ENCODE measurements at places on chromosomes 5 and 9.
A peak's percentile ranks its signal among the peaks of the same experiment; 100 is the strongest.

DNA sequence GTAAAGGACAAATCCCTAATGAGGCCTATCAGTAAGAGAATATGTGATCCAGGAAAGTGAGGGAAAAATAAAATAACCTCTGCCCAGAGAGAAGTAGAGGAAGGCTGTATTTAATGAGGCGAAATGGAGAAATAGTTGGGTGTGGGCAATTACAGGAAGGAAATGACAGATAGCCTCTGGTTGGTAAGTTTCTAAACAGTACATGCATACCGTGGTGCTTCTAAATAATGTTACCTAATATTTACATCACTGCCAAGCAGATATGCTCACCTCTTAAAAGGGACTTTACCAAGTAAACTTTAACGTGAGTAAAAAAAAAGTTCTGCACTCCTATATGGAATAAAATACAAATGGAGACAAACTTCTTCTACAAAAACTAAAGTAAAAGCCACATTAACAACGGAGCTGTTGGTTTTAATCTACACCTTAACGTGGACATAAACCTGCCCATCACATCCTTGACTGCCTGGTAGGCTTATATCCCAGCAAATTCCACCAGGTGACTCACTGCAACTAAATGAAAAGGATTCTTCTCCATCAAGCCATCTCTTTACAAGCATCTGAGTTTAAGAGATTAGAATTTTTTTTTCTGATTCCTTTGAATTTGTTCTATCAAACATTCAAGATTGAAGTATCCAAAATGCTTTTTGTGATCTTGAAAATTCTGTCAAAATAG lies 12.4 kb downstream of the NFIL3 start:
- no peak for DNase-seq

GRCh38 chr9:124767821-124768220 lies 3.3 kb downstream of the NR6A1 start:
- DNase-seq, result no peak

- DNase-seq, result peak; percentile 36
These were observed 293.9 kb downstream of the ZSWIM6 start for GRCh38 chr5:61625681-61626621.

DNA sequence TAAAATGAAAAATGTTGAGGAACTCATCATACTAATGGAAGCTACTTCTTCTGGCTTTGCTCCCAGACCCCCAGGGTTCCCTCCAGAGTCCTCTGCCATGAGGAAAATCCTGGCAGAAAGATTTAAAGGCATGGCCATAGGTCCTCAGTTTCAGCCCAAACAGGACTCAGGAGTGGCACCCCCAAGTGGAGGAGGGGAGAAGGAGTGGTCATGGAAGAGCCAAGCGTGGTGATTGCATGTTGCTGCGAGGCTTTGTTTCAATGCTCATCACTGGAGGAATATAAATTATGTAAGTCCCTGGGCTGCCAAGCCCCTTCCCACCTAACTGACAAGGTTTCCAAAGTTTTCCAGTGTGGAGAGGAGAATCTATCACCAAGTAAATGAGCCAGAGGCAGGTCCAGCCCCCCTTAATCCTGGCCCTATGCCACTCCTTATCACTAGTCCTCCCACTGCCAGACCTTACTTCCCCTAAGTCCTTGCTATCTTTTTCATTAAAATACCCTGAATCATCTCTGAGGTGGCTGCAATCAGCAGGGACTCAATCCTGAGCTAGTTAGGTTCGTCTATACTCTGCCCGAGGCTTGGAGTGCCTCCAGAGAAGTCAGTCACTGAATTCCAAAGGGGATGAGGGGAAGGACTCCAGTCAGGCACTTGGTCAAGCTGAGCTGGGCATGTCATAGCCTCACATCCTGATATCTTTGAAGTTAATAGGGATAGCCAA lies 70.7 kb upstream of the TAF1L start:
- DNase-seq, result no peak

- DNase-seq, result no peak
These were observed 70.3 kb upstream of the SMIM15 start for GRCh38 chr5:61232490-61233050.

GRCh38 chr9:77679661-77680368 lies 31.7 kb upstream of the GNA14 start:
- no peak for DNase-seq
